ENCODE measurements at places on chromosomes 3 and 15.

DNA sequence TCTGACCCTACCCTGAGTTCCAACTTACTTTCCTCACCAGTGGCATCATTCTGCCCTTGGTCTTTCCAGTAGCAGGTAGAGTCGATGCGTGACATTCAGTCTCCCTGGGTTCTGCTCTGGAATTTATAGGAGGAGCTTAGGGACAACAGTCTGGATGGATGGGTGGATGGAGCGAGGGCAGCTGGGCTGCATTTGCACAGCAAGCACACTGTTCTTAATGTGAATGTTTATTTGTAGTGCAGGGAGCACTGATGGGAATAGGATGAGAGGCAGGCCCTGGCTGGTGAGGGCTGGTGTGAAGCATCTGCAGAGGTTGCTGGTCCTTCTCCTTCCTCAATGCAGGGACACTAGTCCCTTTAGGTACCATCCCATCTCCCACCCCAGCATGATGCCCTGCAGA is 176.2 kb downstream of the EPHB1 start:
- no peak for DNase-seq

DNA sequence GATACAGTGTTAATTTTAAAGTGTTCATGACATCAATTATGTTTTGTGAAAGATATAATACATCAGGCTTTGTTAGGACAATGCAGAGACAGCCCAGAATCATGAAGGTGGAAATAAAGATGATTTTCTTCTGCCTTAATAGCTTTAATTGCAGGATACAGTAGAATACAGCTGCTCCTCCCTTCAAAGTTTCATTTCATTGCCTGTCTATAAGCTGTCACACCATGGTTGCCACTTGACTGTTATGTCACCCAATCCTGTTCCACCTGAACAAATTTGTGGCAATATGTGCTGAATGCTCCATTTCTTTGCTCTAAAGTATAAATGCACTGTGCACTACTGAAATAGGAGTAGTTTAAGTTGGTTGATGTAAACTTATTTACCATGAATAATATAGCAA is 537.8 kb upstream of the ROBO2 start:
- no peak for DNase-seq

DNA sequence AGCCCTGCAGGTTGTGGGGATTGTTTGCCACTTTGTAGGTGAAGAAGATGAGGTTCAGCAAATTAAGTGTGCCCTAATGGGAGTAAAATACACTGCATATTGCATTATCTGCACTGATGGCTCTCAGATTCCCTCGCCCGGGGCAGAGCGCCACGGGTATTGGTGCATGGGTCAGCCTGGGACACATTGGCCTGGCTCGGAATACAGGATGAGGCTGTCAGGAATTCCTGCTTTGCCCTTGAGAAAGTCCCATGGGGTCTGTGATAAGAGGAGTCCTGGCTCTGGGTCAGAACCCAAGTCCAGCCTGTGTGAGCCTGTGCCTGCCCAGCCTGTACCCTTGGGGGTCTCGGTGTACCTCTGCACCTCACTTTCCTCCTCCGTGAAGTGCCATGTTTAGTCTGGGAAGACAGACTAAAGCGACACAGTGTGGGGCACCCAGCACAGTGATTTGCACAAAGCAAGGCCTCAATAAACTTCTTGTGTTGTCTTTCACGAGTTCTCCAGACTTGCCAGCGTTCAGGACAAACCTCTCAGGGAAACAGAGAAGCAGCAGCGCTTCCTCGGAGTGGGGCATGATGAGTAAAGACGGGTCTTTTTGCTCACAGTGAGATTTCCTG is 107.6 kb downstream of the LRRK1 start:
- DNase-seq, result no peak

GRCh38 chr3:14404186-14404585 is 1.8 kb downstream of the SLC6A6 start:
- no peak for DNase-seq

- peak; percentile 84 for DNase-seq
Observed at GRCh38 chr3:129893581-129894070, at the start of gene TMCC1. TSS of gene TMCC1 (minus strand) at chr3:129893711.

- DNase-seq, result no peak
Observed at GRCh38 chr3:159045279-159045885, 243.5 kb downstream of the MFSD1 start.

All from stimulated activated CD4-positive, alpha-beta T cell treated with anti-CD3 and anti-CD28 coated beads, Interleukin-15, amount 100 ng/mL, for 1 hour (primary cell).